ENCODE measurements at places on chromosomes 6 and 20.

DNA sequence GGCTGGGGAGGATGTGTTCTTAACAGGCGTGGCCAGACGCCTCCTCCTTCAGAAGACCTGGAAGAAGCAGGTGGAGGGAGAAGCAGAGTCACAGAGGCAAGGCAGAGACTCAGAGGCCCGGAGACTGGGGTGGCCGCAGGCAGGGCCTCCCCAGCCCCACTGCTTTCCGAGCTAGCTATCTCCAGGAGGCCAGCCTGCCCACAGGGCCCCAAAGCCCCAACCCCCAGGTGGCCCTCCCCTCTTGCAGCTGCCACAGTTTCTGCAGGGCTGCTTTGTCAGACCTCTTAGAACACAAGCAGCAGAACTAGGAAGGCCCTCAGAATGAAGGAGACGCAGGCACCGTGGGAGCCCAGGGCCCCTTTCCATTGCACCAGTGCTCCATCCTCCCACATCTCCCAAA lies 69.0 kb upstream of the MLN start:
- DNase-seq, result no peak

DNA sequence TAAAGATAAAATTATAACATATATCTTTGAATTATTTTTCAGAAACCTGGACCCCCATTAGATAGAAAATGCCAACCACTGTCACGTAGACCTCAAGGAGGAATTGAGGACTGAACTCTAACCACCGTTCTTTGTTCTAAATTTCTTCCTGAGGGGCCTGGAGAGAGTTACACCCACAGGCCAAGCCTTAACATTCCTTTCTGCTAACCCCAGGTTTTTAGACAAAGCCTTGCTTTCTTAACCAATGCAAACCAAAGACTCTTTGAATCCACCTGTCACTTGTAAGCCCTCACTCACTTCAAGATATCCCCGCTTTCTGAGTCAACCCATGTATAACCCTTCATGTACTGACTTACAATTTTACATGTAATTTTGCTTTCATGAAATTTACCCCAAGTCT lies 41.0 kb downstream of the SNX14 start:
- no peak for DNase-seq

DNA sequence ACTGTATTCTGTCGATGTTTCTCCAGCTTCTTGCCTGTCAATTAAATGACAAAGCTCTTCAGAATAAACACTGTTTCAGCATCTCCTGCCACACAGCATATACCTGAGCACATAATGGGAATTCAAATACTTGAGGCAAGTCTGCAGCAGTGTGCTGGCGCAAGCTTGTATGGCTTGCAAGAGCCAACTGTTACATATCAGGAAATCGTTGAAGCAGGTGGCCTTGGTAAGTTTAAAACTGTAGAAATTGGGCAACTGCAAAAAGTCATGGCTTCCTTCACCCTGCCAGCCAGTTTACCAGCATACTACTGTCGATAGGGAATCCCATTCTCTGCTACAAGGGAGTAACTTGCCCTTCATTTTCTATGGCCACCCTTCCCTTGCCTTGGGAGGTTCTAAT lies 23.0 kb downstream of the CPNE1 start:
- DNase-seq, result no peak

GRCh38 chr6:117200067-117200466 lies 65.3 kb upstream of the VGLL2 start:
- DNase-seq, result no peak

DNA sequence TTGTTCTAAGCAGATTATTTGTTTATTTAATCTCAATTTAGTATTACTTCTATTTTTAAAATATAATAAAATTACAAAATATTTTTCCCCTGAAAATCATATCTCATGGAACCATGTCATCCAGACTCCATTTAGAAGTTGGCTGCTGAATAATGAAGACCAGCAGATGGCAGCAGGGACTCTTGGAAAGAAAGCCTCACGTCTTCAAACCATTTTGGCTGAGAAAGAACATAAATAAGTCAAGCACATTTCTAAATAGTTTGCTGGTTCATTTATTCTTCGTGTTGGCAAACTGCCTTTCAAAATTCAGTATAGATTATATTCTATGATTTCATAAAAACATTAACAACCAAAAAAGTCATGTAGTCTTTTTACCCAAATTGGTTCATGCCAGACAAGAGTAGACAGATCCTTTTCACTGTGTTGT lies 71.7 kb downstream of the RCAN2 start:
- DNase-seq, result no peak

GRCh38 chr6:152575161-152575560 lies 62.0 kb downstream of the SYNE1 start:
- no peak for DNase-seq

DNA sequence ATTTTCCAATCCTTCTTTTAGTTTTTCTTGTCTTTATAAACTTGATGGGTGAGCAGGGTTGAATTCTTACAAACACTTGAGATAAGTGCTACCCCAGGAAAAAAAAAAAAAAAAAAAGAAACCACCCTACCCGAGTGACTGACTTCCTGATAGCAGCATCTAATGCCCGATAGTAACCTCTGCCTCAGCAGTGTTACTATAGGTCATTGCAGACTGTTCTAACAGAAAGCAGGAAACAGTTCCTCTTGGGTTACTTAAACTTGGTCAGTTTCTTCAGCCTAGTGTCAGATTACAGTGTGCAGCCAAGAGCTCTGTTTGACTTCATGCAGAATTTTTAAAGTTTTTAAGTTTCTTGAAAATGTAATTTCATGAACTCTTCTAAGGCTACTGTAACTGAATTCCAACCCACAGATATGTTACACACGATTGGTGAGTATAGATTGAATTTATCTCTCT lies 2.1 kb downstream of the MYLIP start:
- DNase-seq, result no peak

GRCh38 chr6:136510782-136511181 lies 39.4 kb downstream of the MAP7 start:
- no peak for DNase-seq

DNA sequence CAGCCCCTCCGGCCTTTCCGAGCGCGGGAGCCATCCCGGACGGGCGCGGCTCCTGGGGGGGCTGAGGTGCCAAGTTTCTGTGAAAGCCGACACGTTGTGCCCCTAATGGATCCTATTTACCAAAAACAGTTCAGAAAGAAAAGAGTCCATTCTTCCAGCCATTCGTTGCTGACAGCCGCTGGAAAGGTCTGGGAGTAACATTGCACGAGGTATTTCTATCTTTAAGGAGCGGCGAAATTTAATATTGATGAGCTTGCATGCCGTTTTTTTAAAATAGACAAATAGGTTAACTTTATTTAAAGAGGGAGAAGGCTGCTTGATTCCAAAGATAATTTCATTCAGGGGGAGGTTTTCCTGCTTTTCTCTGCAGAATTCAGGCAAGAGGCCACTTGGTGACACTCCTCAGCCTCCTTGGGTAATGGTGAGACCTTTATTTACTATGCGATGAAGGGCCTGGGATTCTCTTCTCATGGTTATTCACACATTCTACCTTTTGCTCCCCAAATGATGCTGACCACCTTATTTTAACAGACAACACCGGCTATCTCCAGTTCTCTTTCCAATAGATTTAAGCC lies 988 bp downstream of the TIAM2 start:
- no peak for DNase-seq

GRCh38 chr6:106254636-106255035 lies 70.9 kb downstream of the ATG5 start:
- DNase-seq, result no peak

All from D721Med (cell line).